Activated gamma-delta T cell (primary cell): ENCODE measurements at places on chromosomes 4 and X.
A peak's percentile ranks its signal among the peaks of the same experiment; 100 is the strongest.

DNA sequence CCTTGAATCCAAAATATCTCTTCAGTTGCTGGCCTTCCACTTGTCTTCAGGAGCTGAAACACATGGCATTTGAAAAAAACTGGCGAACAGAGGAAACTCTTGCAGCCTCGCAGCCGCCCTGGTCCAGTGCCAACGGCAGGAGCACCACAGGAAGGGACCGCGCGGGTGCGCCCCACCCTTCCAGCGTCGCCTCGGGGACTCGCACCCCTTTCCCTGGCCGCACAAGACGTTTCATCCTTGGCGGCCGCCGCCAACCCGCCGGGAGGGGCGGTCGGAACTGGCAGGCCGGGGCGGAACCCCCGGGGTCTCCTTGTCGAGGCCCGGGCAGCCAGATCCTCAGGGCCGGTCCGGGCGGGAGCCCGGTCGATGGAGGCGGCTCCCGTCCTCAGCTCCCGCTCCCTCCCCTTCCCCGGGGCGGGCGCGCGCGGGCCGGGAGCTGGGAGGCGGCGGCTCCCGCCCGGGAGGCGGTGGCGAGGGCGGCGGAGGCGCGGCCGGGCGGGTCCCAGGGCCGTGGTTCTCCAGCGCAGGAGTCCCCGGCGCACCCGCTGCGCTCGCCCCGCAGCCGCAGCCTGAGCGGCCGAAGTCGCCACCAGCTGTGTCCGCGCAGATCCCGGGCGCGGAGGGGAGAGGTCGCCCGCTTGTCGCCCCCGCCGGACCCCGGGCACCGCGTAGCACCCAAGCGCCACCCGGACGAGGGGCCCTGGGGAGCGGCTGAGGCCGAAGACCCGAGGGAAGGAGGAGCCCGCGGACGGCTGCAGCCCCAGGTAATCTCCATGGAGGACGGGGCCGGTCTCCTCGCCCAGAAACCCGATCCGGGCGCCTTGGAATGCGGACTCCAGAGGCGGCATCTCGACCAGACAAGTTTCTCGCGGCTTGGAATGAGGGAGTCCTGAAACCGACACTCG is 886 bp upstream of the NDST3 start:
- DNase-seq: peak; percentile 1

DNA sequence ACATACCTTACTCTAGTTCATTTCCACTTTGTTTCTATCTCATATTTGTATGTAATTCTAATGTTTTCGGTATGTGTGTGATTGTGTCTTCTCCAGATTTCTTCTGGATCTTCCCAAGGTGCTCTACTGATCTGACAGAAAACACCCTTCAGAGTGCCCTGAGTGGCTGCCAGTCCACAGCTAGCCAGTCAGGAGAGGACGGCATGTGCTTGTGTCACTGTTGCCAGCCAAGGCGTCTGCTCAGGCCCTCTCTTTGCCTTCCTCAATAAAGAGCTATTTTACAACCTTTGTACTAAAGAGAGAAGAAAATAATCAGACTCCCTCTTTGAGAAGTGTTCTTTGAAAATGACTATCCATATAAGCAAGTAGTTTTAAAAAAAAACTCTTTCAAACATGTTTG is 29.0 kb downstream of the CD99L2 start:
- DNase-seq: no peak

DNA sequence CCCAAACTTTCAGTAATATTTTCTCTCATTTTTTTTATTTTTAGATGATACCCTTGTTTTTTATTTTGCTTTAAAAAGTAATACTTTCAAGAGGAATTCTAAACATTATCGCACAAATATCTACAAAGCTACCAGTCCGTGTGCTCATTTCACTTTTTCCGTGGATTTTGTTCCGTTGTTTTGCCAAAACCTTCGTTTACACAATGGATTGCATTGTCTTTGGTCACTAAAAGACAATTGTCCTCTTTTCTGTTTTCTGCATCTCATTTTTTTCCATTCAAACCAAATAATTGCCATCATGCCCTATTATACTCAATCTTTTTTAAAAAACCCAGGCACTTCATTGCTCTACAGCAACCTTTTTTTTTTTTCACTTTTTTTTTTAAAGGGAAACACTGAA is 214.9 kb downstream of the CXXC4 start:
- DNase-seq: no peak

GRCh38 chr4:20995015-20995414 is 294.8 kb downstream of the PACRGL start:
- no peak for DNase-seq

DNA sequence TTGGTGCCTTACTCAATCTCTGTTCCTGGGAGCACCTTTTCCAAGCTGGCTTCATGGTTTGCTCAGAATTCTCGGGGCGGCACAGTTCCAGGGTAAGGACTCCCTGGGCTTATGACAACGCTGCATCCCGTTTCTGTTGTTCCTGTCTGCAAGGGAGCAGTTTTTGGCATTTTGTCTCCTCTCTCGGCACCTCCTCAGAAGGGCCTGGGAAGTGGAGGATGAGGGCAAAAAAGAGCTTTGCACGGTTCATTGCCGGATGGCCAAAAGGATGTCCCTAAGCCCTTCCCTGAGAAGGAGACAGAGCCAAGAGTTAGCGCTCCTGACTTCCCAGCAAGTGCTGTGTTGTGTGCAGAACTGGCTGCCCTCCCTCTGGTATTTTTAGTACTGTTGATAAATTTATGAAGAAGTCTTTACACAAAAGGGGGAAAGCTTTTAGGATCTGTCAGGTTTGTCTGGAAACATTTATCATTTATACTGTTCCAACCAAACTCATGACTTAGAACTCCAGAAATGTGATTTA is 13.4 kb downstream of the SRD5A3 start:
- DNase-seq: no peak

- DNase-seq: no peak
These were observed 294.3 kb upstream of the BOD1L1 start for GRCh38 chr4:13921805-13922204.

- no peak for DNase-seq
These were observed 207.3 kb upstream of the VEGFC start for GRCh38 chr4:176999935-177000543.

- DNase-seq: no peak
These were observed 46.1 kb upstream of the HOPX start for GRCh38 chr4:56727150-56727549.

- DNase-seq: no peak
These were observed 9.3 kb downstream of the APOO start for GRCh38 chrX:23898412-23898959.

DNA sequence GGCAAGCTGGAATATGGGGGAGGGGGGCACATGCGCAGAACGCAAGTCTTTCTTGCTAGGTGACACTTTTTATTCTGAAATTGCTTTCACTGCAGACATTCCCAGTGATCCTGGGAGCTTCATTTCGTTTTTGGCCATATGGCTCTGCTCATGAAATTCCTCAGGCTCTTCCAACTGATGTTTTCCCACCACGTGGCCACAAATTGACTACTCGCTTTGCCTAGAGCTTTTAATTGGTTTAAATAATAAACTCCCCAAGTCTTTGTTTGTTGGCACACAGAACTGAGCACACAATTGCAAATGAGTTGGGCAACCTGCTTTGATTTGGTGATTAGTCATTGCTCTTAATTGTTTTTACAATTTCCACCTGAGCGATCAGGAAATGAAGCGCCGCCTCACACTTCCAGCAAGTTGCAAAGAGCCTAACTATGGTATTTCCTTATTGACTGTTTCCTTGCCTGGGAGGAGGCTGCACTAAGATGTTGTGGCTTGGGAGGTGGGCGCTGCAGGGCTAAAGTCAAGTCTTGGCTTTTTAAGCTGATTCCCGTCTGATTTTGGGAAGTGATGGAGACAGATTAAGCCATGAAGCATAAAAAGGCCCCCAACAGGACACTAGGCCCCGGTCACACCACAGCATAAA is 282.5 kb downstream of the ZIC3 start:
- DNase-seq: no peak

GRCh38 chr4:54439831-54440243 is 210.7 kb downstream of the PDGFRA start:
- DNase-seq: no peak

DNA sequence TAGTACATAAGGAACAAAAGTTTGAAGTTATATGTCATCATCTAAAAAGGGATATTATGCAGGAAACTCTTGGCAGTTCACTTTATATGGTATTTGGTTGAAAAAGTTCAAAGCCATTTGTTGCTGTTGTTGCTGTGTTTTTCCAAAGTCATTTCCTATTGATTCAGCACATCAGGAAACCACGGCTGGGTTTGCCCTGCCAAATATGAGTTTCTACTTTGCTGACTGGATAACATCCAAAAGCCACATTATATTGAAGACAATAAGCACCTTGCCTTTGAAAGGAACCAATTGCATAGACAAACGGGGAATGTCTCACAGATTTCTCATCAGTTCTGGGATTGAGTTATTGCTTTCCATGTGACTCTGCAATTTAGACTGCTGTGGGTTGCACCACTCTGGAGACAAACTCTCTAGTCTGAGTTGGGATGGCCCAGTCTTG is 206.1 kb downstream of the SLC39A8 start:
- no peak for DNase-seq

DNA sequence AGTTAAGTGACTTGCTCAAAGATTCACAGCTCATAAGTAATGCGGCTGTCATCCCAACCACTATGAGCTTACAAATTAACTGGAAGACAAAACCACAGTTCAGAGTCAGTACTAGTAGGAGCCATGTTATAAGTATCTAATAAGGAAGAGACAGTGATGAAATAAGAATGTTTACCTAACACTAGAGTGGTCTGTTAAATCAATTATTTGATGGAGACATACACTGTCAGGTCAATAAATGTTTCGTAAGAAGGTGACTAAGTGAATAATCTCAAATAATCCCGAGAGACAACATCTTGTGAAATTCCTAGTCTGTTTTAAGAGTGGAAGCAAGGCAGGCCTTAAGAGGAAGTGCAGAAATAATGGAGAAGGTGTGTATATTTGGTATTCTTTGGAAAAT is 25.8 kb upstream of the AMELX start:
- no peak for DNase-seq

- DNase-seq: no peak
These were observed 154.4 kb upstream of the TLL1 start for GRCh38 chr4:165718660-165719059.

- no peak for DNase-seq
These were observed 41.8 kb downstream of the OCRL start for GRCh38 chrX:129581904-129582303.

DNA sequence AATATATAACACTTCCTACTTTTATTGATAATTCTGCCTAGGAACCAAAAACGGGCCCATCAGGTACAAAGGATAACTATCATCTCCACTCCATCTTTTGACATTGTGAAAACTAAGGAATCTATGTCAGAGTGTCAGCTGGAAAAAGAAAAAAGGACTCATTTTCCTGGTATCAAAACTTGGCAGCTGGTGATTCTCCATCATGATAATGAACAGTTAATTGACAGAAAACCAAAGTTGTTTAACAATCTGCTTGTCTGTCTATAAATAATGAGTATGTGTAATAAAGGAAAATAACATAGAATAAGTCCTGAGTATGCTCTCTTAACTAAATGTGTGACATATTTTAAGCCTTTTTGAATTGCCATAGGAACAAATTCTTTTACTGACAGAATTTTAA is 31.4 kb downstream of the CXorf58 start:
- DNase-seq: no peak
